ENCODE measurements at places on chromosomes 5 and 9.

DNA sequence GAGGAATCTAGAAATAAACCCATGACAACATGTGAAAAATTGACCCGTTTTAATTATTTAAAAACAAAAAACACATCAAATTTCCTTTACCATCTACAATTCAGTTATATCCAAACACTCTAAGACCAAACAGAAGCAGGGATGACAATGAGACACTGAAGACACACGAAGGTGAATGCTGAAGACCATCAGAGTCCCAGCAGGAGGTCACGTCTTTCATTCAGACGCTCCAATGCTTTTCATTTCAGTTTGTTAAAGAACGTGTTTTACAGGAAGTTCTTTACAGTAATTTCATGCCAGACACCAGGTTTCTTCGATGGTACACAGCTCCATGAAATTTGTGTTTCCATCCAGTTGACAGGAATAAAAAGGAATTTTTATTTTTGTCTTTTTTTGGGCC is 10.1 kb downstream of the RBM22 start:
- no peak for DNase-seq

- no peak for DNase-seq
Measured at GRCh38 chr9:134375011-134375390, 48.7 kb downstream of the RXRA start.

GRCh38 chr5:2353211-2353610 is 398.3 kb downstream of the IRX2 start:
- no peak for DNase-seq

DNA sequence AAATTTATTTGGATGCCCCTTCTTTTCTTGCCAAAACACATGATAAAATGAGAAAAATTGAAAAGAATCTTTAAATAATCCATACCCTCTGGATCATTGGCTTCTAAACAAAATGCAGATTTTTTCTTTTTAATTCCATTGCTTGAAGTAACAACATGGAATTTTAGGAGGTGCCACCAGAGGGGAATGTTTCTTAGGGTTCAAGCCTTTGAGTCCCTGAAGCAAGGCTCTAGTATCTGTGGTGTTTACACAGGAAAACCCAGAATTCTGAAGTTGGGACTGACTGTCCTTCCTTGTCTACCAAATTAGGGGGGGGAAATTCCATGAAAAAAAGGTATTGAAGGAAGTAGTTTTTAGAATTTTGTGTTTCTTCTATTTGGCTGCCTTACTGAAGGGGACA is 69.4 kb downstream of the LMNB1 start:
- no peak for DNase-seq

DNA sequence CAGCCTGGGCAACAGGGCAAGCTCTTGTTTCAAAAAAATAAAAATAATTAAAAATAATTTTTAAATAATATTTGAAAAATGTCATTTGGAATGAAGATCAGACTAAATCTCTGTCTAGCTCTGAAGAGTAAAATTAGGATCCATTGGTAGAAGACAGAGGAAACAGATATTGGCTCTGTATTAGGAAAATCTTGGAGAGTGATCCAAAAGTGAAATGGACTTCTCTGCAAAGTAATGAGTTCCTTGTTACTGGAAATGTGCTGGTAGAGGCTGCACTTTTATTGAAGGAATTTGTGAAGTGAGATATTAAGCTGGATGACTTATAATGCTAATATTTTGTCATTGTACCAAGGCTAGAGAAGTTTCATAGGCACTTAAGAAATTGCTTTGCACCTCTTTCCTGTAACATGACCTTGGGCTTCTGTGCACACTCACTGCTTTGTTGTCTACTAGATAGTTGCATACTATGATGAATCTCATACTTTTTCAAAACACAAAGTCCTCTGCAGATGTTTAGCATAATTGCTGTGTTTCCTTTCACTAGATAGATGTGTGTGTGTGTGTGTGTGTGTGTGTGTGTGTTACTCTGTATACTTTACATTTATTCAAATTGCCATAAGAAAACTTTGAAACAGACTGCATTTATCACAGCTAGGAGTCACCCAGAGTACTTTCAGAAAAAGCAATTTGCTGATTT is 13.1 kb downstream of the THBS4 start:
- no peak for DNase-seq

- DNase-seq, result no peak
Measured at GRCh38 chr9:130994135-130995085, 14.6 kb upstream of the LAMC3 start.

GRCh38 chr5:163846512-163846911 is 341.1 kb downstream of the MAT2B start:
- DNase-seq, result no peak

DNA sequence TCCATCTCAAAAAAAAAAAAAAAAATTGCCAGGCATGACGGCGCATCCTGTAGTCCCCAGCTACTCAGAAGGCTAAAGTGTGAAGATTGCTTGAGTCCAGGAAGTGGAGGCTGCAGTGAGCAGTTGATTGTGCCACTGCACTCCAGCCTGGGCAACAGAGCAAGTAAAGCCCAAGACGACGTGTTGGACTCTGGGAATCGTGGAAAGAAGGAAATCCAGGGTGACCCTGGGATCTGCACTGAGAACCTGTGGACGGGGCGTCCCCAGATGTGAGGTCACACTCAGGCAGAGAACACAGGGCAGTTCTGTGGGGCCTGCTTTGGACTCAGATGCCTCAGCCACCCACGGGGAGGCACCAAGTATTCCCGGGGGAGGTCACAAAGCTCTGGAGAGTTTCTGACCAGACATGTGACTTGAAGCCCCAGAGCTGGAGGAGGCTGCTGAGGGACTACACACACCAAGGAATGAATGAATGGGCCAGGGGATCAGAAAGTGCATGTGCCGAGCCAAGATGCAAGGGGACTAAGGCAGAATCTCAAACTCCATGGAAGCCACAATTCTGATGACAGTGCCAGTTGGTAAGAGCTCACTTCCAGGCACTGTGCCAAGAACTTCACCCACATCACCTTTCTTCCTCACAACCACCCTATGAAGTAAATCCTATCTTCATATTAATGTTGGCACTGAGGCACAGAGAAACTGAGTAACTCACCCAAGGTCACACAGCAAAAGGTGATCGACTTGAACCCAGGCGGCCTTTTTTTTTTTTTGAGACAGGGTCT is 12.9 kb downstream of the DYNC2I2 start:
- no peak for DNase-seq

GRCh38 chr5:16536246-16536645 is 70.6 kb upstream of the ZNF622 start:
- no peak for DNase-seq

DNA sequence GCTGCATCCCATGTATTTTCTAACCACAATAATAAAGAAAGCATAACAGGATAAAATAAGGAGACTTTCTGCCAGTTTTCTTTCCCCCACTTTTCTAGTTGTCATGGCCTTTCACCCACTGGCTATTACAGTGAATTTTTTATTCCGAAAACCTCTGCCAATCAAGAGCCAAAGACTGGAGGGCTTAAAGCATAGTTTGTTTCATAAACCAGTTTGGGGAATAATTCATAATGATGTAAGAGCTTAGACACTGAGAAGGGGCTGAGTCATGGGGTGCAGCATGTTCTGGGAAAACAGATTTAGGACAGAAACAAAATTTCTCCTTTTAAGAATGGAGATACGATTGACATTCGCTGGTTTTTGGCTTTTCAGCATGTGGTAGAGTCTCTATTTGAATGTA is 4.4 kb upstream of the GLIPR2 start:
- DNase-seq, result no peak

GRCh38 chr5:179862891-179863290 is 4.3 kb upstream of the MRNIP start:
- no peak for DNase-seq

GRCh38 chr5:120159155-120159554 is 304.9 kb upstream of the PRR16 start:
- DNase-seq, result no peak

DNA sequence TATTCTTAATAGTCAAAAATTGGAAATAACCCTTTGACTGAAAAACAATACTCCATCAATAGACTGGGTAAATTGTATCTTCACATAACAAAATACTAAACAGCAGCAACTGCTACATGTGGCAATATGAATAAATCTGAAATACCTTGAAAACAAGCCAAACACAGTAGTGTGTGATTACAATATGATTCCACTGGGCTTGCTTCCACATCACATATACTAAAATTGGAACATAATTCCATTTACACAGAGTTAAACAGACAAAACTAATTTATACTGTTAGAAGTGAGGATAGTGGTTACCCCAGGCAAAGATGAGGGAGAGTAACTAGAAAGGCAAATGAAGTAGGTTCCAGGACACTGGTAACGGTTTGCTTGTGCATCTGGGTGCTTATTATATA is 20.4 kb downstream of the FNIP1 start:
- DNase-seq, result no peak

- no peak for DNase-seq
Measured at GRCh38 chr5:66704790-66705425, 108.7 kb downstream of the MAST4 start.

GRCh38 chr5:77016962-77017361 is 13.2 kb upstream of the AGGF1 start:
- DNase-seq, result no peak

- DNase-seq, result no peak
Measured at GRCh38 chr5:177315411-177315810, 3.7 kb upstream of the MXD3 start.

DNA sequence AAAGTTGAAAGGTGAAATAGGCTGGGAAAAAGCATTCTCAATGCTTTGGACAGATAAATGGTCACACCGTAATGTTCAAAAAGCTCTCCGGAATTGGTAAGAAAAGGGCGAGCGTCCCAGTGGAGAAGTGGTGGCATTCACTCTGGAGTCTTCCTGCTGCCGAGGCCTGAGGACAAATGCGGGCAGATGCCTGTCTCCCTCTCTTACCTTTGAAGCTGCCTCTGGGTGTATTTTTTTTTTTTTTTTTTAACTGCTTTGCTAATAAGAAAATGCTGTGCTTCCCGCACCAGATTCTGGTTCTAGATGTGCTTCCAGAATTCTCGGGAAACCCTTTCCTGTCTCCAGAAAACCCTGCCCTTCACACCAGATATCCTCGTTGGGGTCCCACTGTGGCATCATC is 24.4 kb upstream of the CTSL start:
- DNase-seq, result no peak

DNA sequence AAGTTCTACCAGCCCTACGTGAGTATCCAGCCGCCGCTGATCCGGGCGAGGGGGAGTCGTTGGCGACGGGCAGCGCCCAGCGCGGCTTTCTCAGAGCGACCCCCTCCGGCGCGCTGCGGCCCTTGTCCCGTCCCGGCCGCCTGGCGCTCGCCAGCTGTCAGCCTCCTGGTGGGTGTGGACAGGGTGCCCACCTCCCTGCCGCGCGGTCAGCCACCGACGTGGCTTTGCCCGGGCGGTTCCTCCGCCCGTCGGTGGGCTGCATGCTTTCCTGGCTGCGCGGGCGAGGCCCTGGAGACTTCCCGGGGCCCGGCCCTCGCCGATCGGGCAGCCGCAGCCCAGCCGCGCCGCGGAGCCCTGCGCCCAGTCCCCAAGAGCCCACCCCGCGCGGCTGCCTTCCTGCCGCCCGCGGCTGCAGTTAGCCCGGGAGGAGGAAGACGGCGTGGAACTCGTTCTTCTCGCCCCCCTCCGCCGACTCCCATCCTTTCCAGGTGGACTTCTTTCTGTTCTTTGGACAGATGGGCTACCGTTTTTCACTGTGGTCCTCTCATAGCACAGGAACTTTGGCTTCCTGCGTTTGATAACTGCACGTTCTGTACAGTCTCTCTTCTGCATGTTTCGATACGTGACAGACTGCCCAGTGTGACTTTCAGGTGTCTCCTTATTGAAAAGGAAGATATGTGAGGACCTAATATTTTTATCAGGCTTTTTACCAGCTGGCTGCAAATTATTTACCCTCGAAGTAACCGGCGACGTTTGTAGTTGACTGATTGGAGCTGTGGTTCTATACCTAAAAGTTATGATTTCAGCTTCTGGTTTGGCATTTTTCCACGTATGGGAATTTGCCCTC is 577 bp downstream of the AP3S1 start:
- no peak for DNase-seq

DNA sequence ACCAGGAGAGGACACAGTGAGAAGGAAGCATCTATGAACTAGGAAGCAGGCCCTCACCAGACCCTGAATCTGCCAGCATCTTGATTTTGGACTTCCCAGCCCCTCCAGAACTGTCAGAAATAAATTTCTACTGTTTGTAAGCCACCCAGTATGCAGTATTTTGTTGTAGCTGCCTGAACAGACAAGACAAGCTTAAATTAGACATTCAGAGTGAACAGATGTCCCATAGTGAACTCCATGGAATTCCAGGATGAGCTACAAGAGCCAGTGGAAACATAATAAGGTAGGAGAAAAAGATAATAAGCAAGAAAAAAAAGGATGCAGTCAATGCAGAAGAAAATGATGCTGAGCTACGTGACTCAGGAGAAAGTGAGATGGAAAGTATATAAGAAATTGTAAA is 47.8 kb upstream of the MAMDC2 start:
- DNase-seq, result no peak

- no peak for DNase-seq
Measured at GRCh38 chr5:10485142-10485795, 43.6 kb downstream of the ROPN1L start.

DNA sequence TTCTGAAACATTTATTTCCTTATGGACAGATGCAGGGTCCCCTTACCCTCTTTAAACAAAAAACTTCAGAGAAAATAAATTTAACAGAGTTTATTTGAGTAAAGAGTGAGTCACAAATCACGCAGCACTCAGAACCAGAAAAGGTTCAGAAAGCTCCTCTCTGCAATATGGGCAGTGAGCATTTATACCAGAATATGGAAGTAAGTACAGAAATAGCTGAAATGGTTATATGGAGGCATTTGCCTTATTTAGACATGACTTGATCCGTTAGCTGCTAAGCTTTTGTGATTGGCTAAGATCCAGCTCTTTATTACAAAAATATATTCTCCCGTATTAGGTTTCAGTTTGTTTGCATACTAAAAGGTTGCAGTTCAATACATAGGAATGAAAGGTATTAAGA is 1554.1 kb downstream of the EFNA5 start:
- no peak for DNase-seq

GRCh38 chr5:4659851-4660250 is 480.3 kb upstream of the ADAMTS16 start:
- no peak for DNase-seq

DNA sequence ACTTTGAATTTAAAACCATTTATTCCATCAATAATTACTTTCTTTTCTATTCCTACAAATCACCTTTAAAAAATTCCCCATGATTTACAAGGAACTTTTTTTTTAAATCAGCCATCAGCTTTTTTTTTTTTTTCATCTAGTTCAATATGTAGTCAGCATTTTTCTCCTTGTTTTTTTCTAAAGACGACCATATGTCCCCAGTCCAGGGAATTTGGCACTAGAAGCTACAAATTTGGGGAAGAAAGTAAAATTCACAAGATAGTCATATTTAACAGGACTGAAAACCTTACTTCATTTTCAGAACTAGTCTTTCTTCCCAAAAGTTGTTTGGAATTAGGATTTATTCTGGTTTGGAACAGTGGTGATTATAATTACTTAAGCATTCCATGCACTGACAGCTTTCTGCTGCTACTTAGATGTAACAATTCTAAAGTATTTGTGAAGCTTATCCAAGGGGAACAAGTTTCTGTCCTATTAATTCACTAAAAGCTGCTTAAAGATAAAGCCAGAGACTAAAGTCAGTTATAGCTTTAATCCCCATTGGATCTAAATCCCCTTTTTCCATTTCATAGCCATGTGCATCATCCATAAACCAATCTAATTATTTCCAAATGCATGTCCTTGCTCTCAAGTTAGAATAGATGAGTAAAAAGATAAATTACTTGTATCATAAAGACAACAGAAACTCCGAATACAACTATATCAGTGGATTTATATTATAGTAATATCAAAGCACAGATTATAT is 7.4 kb upstream of the SNCAIP start:
- DNase-seq, result no peak

All from activated CD8-positive, alpha-beta memory T cell treated with anti-CD3 and anti-CD28 coated beads for 1 hour (primary cell).